ENCODE measurements at places on chromosomes 16 and 17.
A peak's percentile ranks its signal among the peaks of the same experiment; 100 is the strongest.

GRCh38 chr16:25413133-25413532, 155.5 kb upstream of the ZKSCAN2 start:
- DNase-seq: no peak

- no peak for DNase-seq
Measured at GRCh38 chr17:43734376-43734775, 24.2 kb downstream of the SOST start.

DNA sequence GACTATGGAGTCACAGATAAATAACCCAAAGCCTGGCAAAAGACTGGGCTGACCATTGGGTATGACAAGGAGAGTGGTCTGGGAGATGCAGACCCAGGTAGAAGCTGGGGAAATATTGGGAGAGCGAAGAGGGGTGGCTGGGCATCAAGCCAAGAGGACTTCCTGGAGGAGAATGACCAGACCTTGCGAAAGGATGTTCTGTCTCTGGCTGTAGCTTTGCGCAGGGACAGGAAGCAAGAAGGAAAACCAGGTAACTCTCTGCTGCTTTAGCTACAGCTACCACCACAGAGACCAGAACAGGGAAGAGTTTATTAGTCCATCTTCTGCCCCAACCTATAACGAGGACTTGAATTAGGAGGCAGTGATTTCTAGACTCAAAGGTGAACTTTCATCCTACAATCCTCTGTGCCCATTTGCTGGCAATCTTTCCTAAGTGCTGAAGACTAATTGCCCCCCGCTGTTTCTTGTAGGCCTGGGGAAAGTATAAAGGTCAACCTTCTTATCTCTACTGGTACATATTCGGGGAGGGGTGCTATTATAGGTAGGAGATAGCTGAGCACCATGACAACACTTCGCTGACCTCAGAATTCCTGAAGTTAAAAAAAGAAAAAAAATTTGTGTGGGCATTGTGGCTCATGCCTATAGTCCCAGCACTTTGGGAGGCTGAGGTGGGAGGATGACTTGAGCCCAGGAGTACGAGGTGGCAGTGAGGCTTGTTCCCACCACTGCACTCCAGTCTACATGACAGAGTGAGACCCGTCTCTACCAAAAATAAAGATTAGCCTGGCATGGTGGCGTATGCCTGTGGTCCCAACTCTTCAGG, 19.1 kb upstream of the KIFC3 start:
- DNase-seq: no peak

DNA sequence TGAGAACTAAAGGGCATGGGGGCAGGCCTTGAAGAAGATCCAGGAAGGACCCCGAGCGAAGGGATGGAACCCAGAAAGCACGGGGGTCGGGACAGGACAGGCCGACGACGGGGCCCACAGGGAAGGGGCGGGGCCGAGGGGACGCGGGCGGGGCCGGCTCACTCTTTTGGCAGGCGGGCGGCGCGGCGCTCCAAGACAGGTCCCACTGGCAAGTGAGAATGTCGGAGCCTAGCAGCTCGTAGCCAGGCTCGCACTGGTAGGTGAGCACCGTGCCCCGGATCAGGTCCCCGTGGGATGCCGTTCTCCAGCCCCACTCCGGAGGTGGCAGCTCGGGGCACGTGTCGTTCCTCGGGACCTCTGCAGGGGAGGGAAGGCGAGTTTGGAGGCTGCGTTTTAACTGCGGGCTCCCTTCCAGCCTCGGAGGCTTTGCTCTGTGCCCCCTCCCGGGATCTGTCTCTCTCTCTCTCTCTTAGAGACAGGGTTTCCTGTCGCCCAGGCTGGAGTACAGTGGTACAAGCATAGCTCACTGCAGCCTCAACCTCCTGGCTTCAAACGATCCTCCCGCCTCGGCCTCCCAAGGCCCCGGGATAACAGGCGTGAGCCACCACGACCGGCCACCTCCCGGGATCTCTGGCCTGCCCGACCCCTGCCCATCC, 13.7 kb upstream of the CDIPT start:
- no peak for DNase-seq

DNA sequence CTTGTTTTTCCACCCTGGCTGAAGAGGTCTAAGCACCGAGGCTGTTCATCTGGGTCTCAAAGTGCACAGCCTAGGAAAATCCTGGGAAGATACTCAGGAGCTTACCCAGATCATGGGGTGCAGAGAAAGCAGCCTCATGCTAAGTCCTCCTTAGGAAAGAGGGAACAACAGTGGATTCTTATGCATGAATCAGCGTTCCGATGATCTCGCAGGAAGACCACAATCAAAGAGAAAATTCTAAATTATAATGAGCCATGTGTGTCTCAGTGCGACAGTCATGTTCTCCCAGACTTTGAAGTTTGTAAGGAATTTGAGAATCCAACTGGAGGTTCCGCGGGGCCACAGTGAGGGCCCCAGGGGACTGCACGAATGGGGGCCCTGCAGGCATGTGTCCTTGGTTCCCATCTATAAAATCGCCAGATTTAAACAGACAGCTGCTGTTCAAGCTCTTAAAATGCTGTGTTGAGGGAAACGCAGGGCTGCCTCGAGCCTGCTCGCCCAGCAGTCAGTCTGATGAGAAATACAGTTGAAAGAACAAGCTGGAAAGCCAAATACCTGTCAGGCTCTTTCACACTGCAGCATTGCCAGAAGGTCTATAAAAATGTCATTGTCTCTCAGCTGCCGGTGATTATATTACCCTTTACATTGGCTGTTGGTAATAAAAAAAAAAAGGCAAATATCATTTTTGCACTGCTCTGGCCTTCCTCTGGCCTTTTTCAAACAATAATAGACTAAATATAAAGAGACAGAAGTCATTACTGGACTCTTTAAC, 152.1 kb downstream of the PMP22 start:
- DNase-seq: no peak

GRCh38 chr16:89039756-89040155, 53.9 kb upstream of the ACSF3 start:
- DNase-seq: no peak

GRCh38 chr16:63876103-63876502, 1245.8 kb downstream of the CDH11 start:
- no peak for DNase-seq

DNA sequence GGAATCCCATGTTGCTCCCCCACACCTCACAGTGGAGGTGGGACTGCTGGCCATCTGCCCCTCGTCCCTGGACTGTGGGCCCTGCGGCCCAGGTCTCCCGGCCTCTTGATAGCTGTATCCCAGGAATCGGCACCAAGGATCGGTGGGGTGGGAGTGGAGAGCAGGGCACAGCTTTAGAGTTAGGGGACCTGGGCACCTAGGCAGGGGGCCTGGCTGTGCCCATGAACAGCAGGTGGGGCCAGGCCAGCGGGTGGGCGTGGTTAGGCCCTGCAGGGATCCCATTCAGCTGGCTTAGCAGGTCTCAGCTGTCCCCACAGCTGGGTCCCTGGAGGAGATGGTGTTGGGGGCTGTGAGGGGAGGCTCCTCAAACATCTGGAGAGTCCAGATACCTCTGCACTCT, 49.2 kb downstream of the SREBF1 start:
- no peak for DNase-seq

DNA sequence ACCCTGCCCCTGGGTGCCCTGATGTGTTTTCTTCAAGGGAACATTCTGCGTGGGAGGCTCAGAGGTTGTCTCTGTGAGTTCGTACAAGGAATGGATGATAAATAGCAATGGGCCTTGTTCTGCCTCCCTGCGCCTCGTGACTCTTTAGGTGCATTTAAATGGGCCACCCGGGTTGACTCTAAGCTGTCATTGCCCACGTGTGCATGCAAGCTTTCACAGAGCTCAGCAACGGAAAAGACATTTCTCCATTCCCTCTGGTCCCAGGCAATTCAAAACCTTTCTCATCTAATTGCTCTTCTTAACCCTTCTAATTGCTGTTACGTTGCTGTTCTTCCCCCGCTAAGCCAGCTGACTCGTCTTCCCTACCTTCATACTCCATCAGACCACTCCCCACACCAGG, 71.5 kb upstream of the SDK2 start:
- DNase-seq: no peak

DNA sequence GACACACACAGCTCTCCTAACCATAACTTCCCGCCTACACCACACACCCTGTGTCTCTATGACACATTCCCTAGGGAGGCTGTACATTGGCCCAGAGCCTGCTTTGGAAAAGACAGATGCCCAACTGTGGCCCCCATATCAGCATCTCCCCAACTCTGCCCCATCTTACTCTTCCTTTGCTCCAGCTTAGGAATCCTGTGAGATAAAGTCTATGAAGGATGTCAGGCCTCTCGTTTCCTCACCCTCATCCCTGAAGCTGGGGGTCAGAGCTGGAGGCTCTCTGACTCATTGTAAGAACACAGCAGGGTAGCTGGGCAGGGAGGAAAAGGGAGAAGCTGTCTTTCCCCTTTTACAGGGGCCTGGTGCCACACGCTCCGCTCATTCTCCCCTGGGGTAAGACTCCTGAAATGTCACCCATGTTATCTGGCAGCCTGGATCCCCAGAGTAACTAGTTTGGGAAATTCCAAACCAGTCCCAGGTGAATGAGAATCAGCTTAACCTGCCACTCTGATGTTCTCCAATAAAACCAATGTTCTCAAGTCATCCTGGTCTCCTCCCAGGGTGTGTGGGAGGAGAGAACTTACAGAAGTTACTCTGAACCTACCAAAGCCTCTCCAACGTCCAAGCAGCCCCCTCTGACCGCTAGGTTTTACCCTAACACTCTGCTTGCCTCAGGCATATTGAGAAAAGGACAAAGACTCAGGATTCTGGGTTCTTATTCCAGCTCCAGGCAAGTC, 2.8 kb downstream of the RAPGEFL1 start:
- no peak for DNase-seq

- no peak for DNase-seq
Measured at GRCh38 chr17:74380959-74381808, 13.9 kb downstream of the GPR142 start.

DNA sequence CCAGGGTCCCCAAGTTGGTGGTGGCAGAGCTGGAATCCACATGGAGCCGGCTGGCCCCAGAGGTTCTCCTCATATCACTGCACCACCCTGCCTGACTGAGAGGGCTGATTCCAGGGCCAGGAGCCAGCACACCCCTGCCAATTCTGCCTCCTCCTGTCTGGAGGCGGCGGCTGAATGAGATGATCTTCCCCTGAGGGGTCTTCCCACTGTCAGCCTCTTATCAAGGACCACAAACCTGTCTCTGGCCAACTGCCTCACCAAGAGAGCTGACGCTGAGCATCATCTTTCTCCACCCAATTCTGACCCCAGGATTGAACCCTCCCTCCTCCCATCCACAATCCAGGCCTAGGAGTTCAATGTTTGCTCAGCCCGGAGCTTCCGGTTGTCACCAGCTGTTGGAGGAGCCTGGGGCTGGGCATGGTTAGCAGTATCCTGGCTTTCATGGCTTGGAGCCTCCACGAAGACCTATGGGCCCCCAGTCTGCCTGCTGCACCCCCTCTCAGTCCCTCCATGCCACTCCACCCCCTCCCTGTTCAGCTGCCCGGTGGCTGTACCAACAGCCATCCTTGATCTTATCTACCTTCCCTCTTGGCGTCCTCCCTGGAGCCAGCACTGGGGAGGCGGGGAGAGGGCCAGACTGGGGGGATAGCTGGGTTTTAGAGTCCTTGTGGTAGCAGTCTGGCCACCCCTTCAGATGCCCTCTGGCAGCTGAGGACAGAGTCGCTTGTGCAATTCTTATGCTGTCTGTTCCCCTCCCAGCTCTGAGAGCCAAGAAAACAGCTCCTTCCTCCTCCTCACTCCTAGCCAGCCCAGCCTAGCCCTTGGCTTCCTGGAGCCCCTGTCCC, 25.6 kb downstream of the ABCC3 start:
- DNase-seq: no peak

DNA sequence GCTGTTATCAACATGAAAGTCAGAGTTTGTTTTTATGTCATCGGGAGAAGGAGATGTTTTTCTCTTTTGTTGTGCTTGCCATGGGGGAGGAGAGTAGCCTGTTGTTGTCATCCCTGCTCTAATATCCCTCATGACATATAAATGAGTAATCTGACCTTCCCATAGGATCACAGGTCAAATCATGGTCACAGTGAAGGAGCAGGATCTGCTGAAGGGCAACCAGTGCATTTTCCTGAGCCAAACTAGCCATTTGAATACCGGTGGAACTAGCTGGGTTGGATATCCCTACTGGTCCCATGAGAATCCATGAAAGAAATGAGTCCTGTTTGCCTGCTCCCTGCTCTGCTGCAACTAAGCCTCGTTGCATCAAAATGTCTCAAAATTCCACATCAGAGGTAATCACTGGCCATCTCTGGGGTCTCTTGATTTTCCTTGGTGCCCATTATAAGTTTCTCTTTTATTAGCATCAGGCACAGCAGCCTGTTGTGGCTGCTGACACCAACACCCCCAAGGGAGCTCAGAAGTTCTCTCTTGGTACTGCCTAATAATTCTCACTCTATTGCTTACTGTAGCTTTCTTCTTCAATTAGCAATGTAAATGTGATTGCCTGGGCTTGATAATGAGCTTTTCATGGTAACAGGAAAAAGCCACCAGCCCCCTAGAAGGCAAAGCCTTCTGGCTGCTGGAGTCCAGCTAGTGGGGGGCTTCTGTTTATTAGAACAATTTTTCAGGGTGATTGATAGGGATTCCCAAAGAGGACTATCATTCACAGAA, 211.4 kb upstream of the ERCC4 start:
- no peak for DNase-seq

DNA sequence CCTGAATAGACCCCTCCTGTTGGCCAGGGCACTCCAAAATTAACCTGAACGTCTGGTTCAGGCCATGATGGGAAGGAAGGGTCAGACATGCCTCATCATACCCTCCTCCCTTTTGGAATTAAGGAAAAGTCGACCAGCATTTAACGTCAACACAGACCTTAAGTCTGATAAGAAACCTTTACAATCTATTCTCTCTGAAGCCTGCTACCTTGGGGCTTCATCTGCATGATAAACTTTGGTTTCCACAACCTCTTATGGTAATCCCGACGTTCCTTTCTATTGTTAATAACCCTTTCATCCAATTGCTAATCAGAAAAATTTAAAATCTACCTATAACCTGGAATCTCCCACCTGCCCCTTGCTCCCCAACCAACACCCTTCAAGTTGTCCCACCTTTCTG, 358.5 kb downstream of the CDH8 start:
- DNase-seq: no peak

DNA sequence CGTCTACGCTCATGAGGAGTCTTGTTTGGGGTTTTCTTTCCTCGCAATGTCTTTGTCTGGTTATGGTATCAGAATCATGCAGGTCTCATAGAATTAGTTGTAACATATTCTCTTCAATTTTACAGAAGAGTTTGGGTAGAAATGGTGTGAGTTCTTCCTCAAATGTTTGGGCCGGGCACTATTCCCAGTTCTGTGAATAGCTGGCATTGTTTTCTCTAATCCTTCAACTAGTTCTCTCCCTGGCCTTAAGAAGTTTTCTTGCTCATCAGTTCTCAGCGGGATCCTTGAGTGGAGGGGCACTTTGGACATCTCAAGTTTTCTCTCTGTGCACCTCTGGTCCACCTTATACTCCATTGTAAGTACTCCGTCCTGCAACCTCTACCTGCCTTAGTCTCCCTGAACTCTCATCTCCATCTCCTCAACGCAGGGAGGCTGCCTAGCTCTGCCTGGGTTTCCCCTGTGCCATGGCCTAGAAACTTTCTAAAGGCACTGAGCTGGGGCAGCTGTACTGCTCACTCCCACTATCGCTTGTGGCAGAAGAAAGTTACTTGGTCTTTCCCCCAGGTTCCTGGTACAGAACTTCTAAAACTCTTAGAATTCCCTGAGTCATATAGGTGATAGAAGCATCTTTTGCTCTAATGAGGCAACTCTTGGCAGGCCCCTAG, 16.9 kb downstream of the NSMCE1 start:
- no peak for DNase-seq

- DNase-seq: no peak
Measured at GRCh38 chr17:63534816-63535455, 11.8 kb downstream of the KCNH6 start.

GRCh38 chr16:2009791-2010510, at the start of gene ZNF598:
ZNF598 (minus strand) TSS chr16:2009821.
- DNase-seq: peak; percentile 91
